Omental fat pad (tissue), 4 donors: ENCODE measurements at places on chromosomes 4 and X.

- DNase-seq = no peak
These were observed 311.7 kb downstream of the NLGN4X start for GRCh38 chrX:5916945-5917344.

DNA sequence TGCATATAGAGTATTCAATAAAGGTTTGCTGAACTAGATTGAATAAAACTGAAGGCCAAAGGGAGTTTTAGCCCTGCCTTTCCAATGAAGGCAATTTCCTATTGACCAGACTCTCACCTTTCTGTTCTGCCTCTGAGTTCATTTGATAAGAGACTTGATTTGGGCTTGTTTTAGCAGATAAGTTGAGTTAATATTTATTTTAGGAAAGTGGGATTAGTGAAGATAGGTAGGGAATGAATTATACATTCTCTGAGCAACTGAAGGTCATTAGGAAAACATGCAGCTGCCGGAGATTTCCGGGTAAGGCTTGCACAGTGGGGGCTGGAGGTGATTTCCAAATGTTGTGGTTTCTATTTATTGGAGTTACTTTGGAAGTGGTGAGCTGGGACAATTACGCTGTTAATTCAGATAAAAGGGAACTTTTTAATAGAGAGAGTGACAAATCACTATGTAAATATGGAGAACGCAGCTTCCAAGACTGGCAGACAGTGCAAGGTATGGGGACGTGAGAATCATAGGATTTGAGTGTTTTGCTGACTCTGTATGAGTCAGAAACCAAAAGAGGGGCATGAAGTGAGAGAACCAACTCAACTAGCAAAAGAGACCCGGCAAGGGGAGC lies 553.6 kb upstream of the BOD1L1 start:
- no peak for DNase-seq

- DNase-seq = no peak
These were observed 281.3 kb downstream of the FRMPD4 start for GRCh38 chrX:12419591-12419990.

DNA sequence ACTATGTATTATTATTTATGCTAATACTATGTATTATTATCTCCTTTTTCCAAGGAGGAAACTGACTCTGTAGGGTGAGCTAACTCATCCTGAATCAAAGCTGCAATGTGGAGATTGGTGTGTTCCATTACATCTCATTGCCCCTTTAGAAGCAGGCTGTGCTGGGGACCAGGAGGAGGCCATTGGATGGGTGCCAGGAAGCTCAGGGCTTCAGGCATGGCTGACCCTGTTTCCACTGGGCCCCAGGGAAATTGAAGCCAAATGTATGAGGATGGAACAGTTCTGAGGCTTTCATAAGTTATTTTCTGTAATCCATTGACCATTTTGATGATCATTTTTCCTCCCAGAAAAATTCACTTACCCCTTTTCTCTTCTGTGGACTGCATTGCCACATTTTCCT lies 418.8 kb upstream of the ZFP42 start:
- DNase-seq = no peak

DNA sequence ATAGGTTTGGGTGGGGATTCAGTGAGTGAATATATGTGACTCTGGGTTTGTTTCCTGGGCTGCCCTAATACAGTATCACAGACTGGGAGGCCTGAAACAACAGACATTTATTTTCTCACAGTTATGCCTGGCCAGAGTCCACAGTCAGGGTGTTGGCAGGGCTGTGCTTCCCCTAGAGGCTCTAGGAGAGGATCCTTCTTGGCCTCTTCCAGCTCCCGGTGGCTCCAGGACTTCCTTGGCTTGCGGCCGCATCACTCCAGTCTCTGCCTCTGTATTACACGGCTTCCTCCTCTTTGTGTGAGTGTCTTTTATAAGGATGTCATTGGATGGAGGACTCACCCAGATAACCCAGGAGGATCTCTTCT lies 5.2 kb upstream of the JAKMIP1 start:
- DNase-seq = no peak

- DNase-seq = no peak
These were observed 87.8 kb upstream of the BMPR1B start for GRCh38 chr4:94669672-94670664.

DNA sequence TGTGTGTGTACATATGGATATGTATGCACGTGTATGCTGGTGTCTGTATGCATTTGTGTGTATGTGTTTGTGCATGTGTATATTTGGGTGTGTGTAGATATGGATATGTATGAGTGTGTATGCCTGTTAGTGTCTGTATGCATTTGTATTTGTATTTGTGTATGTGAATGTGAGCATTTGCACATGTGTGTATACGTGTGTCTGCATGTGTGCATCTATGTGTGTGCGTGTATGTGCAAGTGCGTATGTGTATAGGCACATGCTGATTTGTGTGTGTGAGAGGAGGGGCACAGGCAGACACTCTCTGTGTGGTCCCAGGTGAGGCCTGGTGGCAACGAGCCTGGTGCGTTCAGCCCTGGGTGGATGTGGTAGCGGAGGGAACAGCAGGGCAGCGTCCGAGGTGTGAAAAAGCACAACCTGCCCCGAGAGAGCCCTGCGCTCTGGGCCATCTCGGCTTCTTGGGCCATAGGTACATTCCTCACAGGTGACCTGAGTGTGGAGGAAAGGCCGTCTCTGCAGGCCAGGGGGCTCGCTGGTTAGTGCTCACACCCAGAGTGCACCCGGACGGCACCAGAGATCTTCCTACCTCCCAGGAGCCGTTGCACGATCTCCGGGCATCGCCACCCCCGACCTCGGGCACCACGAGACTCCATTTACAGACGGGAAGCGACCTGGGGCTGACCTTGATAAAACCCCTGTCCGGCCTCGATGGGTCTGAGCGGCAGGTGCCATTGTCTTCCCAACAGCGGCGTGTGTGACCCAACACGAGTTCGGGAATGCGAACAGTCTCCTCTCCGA lies 45.0 kb downstream of the ASMT start:
- DNase-seq = no peak

DNA sequence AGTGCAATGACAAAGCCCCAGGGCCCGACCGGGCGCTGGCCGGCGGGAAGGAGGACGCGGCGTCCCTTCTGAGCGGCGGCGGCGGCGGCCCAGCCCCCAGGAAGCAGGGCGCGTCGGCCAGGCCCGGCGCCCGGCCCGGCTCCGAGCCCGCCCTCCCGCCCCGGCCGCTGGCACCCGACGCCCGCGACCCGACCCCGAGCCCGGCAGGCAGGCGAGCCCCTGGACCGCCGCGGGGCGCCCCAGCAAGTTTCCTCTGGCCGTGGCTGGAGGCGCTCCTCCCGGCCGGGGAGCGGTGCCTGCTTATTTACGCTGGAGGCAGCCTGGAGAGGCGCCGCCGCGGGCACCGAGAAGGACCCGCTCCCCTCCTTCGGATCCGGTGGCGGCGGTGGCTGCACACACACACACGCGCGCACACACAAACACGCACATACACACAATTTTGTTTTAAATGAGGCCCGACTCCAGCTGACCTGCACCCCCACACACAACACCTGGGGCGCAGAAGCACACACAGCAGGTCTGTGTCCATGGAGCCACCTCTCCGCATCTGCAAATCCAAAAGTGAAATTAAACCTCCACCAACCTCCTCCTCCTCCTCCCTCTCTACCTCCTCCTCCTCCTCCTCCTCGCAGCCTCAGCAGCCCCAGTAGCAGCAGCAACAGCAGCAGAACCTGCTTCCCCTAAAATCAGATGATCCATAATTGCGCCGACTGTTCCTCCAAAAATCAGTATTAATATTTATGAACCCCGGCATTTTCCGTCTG lies 669 bp downstream of the IRF2 start:
- DNase-seq = no peak

- DNase-seq = no peak
These were observed 17.5 kb downstream of the GATB start for GRCh38 chr4:151743128-151743854.

DNA sequence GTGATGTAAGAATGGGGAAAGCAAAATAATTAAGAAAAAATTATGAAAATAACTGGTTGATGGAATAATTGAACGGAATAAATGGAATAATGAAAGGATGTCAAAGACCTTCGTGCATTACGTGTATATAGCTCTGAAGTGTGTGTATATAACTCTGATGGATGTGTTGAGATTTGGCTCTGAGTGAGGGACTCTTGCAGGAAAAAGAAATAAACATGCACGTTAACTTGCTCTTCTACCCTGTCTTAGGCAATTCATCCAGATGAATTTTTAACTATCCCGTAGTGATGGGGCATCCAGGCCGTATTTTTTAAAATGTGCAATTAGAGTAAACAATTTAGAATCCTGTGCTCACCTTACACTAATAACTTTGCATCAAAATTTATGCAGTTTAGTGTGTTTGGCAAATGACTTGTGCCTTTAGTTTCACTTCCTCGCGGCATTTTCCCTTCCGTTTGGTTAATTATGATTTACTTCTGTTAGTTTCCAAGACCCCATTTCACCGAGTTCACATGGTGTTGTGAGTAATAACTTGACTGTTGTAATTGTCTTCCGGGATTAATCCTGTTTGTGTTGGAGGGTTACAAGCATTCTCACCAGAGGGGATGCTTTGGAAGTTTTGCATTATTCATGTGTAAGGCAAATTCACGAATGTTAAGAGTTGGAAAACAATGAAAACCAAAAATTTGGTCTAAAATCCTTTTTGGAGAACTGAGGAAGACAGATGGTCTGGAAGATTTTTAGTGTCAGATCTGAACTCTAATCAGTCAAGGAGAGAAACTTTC lies 256.5 kb upstream of the FAT1 start:
- no peak for DNase-seq

DNA sequence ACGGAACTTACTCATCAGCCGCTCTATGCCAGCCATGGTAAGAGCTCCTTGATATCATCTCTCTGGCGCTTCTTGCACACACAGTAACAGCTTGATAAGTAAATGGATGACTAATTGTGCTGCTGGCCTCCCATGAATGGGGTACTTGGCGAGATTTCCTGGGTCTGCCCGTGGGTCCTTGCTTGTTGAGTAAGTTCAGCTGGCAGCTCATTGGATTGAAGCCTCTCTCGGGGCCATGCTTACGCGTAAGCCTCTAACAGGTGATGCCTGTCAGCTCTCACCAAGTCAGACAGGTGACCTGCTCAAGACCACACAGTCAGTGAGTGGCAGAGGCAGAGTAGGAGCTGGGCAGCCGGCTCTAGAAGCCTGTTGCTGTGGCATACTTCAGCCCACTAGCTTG lies 7.7 kb downstream of the NSG1 start:
- no peak for DNase-seq

GRCh38 chr4:181443021-181443420 lies 800.2 kb upstream of the TENM3 start:
- no peak for DNase-seq

DNA sequence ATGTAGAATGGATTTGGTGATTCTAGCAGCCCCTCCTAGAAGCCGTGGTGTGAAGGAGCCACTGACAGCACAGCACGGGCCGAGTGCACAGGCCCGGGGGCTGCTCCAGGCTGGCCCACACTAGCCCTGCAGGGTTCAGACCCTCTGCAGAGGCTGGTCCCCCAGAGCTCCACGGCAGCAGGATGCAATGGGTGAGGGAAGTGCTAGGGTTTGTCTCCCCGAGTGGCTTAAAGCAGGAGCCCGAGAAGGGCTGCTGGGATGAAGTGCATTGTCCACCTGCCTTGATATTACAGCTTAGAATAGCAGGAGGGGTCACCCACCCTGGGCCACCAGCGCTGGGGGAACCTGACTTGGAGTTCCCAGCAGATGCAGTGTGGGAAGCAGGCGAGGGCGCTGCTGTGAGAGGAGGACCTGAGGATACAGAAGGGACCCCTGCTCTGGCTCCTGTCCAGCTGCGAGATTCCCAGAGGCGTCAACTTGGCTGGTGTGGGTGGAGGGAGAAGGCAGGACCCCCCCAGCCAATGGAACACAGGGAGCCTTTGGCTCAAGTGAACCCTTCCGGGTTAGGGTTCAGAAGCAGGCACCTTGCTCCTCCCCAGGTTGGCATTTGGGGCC lies 30.0 kb downstream of the WDR1 start:
- no peak for DNase-seq

GRCh38 chr4:142703694-142704309 lies 142.3 kb downstream of the INPP4B start:
- DNase-seq = no peak

GRCh38 chrX:20361081-20361889 lies 94.6 kb upstream of the RPS6KA3 start:
- DNase-seq = no peak

GRCh38 chr4:11543706-11544105 lies 115.0 kb upstream of the HS3ST1 start:
- DNase-seq = no peak

GRCh38 chrX:40694802-40695201 lies 40.5 kb downstream of the MED14 start:
- DNase-seq = no peak

DNA sequence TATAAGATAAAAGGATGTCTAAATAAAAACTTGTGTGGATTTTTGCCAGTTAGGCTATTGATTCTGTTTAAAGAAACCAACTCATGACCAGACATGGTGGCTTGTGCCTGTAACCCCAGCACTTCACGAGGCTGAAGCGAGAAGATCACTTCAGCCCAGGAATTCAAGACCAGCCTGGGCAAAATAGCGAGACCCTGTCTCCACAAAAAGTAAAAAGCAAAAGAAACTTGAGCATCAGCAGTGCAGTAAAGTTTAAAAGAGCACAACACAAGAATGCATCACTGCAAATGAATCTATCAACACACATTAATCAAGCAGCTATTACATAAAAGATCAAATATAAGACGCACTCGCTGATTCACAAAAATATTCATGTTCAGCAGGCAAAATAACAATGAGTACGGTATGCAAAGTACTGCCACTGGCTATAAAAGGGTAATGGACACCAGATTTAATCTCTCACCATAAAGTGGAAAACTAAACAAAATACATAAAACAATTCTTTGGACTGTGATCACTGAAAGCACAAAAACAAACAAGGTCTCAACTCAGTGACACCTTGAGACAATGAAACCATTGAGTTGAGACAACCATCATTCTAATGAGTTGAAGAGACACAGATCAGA lies 41.3 kb downstream of the LRBA start:
- DNase-seq = no peak

DNA sequence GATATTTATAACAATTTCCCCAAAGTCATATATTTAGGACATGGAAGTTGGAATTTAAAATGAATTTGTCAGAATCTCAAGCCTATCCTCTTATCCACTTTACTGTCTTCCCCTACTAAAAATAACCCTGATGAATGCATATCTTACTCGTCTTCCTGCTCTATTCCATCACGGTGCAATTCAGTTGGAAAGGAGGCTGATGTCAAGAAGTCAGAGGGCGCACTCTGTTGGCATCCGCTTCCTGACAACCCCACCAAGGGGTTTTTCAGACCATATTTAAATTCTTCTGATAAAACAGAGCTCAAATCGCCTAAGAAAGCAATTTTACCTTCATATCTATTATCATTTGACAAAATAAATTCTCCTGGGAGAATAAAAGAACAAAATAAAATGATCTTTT lies 233.5 kb downstream of the ARHGAP24 start:
- no peak for DNase-seq

DNA sequence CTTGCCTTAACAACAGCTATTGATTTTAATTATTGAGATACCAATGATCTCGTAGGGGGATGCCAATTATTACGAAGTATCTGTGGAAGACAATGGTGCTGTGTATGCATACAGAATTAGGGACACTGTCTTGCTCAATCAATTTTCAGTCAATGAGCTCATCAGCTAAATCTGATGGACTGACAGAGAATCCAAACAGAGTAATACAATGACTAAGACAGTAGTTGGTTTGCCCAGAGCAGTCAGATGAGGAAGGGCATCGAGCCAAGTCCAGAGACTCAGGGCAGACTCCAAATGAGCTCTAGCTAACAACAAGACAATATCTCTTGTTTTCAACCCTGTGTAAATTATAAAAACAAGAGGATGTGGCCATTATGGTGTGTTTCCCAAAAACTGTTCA lies 14.7 kb upstream of the GSX2 start:
- DNase-seq = no peak

GRCh38 chr4:158003212-158003611 lies 169.6 kb downstream of the GASK1B start:
- DNase-seq = no peak
